ENCODE measurements at places on chromosomes 4 and X.

DNA sequence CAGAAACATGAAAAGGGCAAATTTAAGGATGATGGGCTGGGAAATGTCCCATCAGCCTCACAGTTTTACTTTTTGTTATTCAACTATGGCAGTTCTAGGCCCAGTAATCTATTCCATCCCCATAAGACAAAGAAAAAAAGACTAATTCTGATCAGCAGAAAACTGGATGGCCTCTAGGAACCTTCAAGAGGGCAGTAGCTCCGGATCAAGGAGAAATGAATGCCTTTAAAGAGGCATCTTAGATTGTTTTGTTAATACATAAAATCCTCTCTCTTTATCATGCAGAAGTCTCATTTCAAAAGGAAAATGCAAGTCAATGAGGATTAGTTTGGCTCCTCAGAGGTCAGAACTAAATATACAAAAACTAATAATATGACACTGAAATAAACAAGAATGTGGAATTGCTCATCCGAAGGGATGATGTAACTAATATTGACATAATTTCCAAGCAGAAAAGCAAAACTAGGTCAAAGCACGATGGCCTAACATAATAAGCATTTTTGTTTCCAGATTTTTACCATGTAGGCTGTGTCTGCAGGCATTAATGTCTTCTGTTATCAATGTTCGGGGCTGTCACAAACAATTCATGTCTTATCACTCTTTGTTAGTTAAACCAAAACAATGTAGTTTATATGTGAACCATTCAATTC is 8.8 kb downstream of the MID1 start:
- DNase-seq = no peak

DNA sequence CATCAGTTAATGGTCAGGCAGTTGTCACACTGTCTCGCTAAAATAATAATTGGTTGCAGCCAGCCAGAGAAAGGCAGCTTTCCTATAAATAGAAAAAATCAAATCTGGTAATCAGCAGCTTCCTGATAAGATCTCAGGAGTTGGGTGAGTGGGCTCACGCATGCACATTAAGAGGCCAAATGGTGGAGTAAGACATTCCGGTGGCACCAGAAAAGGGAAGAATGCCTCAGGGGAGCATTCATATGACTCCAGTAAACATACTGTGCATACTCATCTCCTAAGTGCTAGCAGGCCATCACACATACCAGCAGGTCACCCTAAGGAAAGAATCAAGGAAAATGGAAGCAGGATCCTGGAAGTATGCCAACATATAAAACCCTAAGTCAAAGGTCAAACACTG is 40.1 kb downstream of the UGT2B15 start:
- no peak for DNase-seq

DNA sequence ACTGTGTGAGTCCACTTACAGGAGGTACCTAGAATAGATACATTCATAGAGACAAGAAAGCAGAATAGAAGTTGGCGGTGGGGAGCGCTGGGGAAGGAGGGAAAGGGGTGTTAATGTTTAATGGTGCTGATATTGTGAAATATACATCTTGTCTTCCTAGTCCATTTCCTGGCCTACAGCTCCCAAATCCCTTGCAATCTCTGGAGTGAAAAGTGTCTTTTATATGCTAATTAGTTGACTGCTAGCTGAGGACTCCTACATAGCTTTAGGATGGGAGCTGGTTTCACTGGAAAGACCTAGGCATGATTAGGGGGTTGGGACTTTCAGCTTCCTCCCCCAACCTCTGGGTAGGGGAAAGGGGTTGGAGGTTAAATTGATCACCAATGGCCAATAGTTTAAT is 36.0 kb downstream of the FUNDC1 start:
- no peak for DNase-seq

DNA sequence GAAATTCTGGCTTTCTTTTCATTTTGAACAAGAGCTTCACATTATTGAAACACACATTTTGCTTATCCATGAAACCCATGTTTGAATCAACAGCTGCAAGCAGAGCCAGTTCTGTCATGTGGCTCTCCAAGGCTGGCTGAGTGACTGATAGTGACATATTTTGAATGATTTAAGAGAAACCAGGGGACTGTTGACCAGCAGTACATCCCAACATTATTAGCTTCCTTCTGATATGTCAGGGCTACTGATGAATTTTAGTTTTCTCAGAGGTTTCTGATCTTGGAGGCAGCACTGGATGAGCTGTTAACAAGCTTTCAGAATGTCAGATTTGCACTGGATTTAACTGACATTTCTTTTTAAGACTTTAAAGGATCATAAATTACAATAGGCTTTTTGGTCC is 74.6 kb upstream of the GRXCR1 start:
- DNase-seq = no peak

- DNase-seq = no peak
Observed at GRCh38 chr4:131304686-131305085, 1844.4 kb upstream of the PCDH10 start.

GRCh38 chr4:162761965-162762364 is 404.7 kb downstream of the NAF1 start:
- DNase-seq = no peak

DNA sequence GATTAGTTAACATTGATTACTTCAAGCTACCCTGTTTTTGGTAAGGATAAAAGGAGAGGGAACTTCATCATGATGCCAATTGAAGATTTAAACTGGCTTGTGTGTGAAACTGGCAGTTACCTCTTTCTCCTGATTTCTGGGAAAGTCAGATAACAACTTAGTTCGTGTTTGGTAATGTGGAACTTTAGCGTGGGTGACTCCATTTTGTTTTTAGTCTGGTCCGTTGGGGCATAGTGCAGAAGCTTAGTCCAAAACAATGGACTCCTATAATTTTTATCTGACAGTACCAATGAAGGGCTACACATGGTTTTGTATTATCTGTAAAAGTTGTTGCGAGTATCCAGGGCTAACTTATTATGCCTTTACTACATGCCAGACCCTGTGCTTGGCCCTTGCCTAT is 294.9 kb downstream of the GUCY2F start:
- no peak for DNase-seq

- DNase-seq = no peak
Observed at GRCh38 chr4:119589165-119589564, 39.4 kb downstream of the PDE5A start.

DNA sequence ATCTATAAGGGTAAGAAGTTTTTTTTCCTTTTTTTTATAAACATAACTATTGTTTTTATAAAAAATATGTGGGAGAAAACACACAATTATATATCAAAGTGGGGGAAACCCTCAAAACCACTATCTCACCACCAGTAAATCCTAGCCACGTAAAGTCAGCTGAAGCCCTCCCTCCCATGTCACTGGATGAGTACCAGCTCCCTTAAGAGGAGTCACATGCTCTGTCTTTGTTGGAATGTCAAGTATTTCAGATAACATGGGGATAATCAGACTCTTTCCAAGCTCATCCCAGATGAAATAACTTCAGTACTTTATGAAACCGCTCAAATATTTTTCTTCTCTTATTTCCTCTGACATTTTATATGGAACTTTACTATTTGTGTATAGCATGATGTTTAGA is 2.4 kb downstream of the MYOZ2 start:
- no peak for DNase-seq

DNA sequence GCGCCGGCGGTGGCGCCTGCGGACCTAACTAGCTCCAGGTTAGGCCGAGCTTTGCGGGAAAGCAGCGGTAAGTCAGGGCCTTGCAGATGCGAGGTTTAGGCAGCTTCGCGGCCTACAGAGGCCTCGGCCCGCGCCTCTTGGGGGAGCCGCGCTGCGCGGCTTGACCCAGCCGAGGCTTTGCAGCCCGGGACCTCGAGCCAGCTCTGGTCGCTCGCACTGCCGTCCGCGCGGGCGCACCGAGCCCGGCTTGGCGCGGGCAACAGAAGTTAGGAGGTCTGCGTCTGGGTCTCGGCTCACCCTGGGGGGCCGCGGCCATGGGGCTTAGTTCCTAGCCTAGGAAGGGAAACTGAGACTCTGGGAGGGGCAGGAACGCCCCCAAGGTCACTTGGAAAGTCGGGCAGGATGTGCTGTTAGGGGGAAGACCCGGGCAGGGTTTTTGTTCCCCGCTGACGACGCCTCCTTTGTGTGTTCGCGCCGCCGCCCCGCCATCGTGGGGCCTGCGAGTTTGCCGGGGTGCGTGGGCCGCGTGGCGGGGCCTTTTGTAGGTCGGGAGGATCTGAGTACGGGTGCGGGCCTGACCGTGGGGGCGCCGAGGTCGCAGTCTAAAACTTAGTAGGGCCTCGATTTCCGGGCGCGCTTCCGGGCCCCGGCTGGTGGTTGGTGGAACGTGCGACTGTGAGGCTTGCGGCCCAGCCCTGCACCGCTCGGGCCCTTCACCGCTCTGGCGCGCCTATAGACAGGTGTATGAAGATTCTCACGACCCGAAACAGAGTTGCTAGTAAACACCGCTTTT is 482 bp downstream of the RNF4 start:
- no peak for DNase-seq

GRCh38 chrX:18674417-18674787 is 2.5 kb upstream of the RS1 start:
- peak; percentile 15 for DNase-seq

- DNase-seq = no peak
Observed at GRCh38 chrX:47240619-47241018, 7.8 kb downstream of the USP11 start.

GRCh38 chr4:77619408-77619807 is 13.8 kb downstream of the CXCL13 start:
- no peak for DNase-seq

- no peak for DNase-seq
Observed at GRCh38 chr4:112517067-112517634, 1.2 kb upstream of the NEUROG2 start.

DNA sequence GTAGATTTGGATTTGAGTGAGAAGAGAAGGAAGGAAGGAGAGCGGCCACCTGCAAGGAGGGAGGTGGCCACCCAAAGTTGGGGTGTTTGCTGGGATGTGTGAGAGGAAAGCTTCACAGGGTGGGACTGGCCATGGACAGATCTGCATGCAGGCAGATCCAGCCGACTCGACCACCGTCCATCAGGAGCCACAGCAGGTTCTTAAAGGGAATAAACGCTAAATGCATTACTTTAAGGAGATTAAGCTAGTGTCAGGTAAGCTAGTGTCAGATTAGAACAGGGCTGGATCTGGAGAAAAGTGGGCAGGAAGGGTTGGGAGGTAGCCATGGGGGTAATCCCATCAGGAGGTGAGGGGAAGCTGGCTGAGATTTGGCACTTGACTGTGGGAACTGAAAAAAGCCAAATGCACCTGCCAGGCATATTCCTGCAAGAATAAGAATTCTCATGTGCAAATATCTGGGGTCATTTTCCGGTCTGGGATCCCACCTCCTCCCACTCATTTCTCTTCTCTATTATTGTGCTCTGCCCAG is 79.6 kb downstream of the MGST2 start:
- no peak for DNase-seq

- DNase-seq = no peak
Observed at GRCh38 chr4:31338000-31338399, 617.8 kb downstream of the PCDH7 start.

DNA sequence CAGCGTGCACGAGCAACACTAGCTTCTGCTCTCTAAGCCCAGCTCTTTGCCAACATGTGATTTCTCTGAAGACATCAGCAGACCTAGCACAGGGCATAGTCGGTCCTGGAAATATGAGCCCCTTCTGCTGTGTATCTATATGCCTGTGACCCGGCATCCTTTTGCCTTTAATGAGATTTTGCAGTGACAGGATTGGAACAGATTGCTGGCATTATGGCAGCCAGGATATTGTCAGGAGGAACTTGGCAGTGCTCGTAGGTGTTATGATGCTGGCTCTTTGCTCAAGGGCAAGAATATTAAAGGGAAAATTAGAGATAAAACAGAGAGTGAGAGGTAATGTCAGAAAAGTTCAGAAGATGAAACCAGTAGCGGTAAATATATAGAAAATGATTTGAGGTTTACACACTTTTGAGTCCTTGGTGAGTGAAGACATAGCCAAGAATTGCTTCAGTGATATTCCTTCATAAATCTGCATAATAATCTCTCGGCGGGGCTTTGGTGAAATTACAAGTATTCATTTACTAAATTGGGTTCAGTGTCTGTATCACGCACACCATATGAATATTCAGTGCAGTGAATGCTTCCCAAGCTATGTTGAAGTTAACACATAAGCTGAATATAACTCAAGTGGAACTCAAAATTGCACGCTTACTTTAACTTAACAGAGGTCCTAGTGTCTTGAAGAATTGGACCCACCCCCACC is 502.1 kb upstream of the NR3C2 start:
- no peak for DNase-seq

- no peak for DNase-seq
Observed at GRCh38 chr4:110627977-110628662, 5.2 kb upstream of the PITX2 start.

- DNase-seq = no peak
Observed at GRCh38 chr4:53094040-53094439, 231.9 kb downstream of the RASL11B start.

DNA sequence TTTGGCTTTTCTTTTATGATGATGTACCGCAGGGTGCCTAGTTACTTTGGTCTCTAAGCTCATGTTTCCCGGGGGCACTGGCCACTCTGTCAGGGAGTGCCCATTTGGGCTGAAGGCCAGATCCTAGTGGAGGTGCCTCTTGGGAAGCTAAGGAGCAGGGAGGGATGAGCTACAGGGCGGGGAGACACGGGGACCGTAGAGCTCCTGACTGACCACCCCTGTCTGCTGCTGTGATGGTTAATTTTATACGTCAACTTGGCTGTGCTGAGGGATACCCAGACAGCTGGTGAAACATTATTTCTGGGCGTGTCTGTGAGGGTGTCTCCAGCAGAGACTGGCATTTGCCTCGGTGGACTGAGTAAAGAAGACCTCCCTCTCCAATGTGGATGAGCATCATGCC is 24.9 kb upstream of the CLDN24 start:
- no peak for DNase-seq

- no peak for DNase-seq
Observed at GRCh38 chr4:177051473-177052060, 258.1 kb upstream of the NEIL3 start.

- DNase-seq = no peak
Observed at GRCh38 chr4:92307866-92308265, 4.1 kb downstream of the GRID2 start.

DNA sequence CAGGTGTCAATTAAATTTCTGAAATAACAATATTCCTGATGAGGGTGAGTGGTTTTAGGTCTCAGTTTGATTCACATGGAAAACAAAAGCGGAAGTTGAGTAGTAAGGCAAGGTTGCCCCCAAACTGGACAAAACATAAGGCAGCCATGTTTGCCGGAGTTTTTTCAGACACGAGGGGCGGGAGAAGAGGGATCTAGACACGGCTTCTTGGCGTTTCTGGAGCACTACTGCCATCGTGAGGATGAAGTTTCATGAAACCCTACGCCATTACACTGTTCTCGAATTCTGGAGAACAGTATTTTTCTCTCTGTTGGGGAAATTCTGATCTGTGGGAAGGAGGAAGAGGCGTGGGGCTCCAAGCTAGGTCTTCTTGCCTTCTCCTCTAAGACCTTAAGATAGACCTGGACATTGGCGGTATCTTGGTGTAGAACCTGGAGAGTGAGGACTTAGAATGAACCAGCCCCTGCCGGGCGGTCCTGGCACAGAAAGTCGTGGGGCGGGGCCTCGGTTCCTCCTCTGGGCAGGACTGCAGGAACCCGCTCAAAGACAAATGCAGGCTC is 160.3 kb downstream of the OR13H1 start:
- DNase-seq = peak; percentile 78
